ENCODE measurements at places on chromosomes 6 and 20.

GRCh38 chr20:11902285-11902697 is 15.4 kb upstream of the BTBD3 start:
- no peak overlapping the region for H3K4me3 ChIP-seq
- peaks cover 15% of the 10 kb centered on the region for H3K36me3 ChIP-seq
- H3K27ac ChIP-seq = no peak overlapping the region
- peaks cover 6% of the 10 kb centered on the region for H3K4me1 ChIP-seq
- no peak for DNase-seq
- no peaks in the 10 kb centered on the region for H3K27me3 ChIP-seq

DNA sequence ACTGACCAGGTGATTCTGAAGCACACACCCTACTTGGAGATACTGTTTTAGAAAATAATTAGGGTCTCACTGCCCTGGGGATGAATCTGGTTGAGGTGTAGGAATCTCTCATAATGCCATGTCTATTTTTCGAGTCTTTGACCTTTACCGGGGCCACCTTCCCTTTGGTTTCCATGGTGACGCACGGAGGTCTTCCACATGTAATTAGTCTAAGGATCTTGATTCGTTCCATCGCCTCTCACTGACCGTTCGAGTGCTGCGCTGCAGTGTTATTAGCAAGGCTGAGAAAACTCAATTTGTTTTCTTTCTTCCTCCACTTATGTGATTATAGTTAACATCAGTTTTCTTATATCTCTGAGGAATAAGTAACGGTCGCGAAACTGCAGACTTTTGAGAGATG is 144.3 kb upstream of the SPACA1 start:
- H3K27ac ChIP-seq = no peak overlapping the region
- no peak for DNase-seq
- peaks cover 44% of the 10 kb centered on the region for H3K4me1 ChIP-seq
- H3K27me3 ChIP-seq = no peaks in the 10 kb centered on the region
- no peaks in the 10 kb centered on the region for H3K36me3 ChIP-seq

- H3K27ac ChIP-seq = no peak overlapping the region
- DNase-seq = peak; percentile 72
- H3K27me3 ChIP-seq = no peaks in the 10 kb centered on the region
- no peak overlapping the region for H3K4me3 ChIP-seq
- H3K36me3 ChIP-seq = no peaks in the 10 kb centered on the region
Measured at GRCh38 chr6:103122766-103123601, 1729.5 kb downstream of the GRIK2 start.

DNA sequence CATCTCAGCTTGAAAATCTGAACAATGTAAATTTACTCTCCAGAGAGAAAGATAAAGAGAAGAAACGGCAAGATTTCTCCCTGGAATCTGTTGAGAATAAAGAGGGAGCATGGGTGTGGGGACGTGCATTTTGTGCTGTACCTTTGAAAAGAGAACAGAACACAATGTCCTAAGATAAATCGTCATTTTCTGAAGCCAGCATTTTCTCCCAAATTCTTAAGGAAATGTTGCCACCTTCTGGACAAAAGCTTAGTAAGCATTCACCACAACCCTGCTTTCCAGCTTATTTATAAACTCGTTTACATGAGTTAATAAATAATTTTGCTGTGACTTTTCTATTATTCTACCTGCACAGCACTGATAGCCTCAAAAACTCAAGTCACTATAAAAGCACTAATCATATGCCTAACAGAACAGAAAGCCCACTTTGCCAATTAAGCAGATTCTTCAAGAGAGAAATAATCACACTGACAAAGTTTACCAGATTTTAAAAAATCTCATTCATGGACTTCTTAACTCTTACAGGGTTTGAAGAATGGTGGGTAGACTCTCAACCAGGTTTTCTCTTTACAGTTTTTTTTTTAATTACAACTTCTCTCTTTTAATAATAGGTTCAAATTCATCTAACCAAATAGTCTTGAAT is 155.8 kb downstream of the MBOAT1 start:
- no peaks in the 10 kb centered on the region for H3K36me3 ChIP-seq
- peak; percentile 48 for DNase-seq
- H3K27me3 ChIP-seq = no peaks in the 10 kb centered on the region
- H3K27ac ChIP-seq = no peak overlapping the region
- no peak overlapping the region for H3K4me3 ChIP-seq

- no peaks in the 10 kb centered on the region for H3K36me3 ChIP-seq
- H3K27me3 ChIP-seq = no peaks in the 10 kb centered on the region
- DNase-seq = peak; percentile 30
- no peak overlapping the region for H3K4me3 ChIP-seq
Measured at GRCh38 chr6:128725271-128726233, 157.4 kb upstream of the LAMA2 start.
